NCI-H446 (cell line): ENCODE measurements at places on chromosomes 7 and 10.
A peak's percentile ranks its signal among the peaks of the same experiment; 100 is the strongest.

DNA sequence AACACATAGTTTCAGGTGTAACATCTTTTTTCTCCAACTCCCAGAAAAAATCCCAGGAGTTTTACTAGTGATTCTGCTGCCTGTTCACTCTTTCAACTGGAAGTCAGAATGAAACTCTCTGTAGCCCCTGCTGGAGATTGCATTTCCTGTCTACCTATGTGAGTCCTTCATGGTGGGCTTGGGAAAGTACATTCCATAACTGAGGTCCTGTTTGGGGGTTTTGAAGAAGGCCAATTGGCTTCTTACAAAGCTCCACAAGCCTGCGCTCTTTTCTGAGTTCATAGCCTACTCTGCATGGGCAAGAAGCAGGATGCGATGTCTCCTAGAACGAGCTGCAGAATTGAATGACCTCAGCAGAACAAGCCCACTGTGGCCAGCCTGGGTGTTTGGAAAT lies 86.7 kb downstream of the LYZL2 start:
- no peak for DNase-seq

- no peak for DNase-seq
Measured at GRCh38 chr7:13984831-13985685, 4.4 kb downstream of the ETV1 start.

DNA sequence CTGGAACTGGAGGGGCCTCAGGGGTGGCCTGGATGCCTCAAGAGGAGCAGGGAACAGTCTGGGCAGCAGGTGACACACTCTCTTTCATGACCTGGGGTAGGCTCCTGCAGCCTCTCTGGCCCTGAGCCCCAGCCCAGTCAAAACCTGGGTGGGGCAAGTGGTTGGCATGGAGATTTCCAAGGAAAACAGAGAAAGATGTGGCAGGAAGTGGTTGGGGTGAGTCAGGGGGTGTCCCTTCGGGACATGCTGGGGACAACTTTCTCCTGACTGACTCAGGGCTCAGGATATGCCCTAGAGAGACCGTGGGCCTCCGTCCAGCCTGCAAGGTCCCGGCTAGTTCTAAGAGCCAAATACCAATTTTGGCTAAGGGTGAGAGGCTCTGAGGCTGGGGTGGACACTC lies 2.9 kb downstream of the AQP1 start:
- DNase-seq: no peak

DNA sequence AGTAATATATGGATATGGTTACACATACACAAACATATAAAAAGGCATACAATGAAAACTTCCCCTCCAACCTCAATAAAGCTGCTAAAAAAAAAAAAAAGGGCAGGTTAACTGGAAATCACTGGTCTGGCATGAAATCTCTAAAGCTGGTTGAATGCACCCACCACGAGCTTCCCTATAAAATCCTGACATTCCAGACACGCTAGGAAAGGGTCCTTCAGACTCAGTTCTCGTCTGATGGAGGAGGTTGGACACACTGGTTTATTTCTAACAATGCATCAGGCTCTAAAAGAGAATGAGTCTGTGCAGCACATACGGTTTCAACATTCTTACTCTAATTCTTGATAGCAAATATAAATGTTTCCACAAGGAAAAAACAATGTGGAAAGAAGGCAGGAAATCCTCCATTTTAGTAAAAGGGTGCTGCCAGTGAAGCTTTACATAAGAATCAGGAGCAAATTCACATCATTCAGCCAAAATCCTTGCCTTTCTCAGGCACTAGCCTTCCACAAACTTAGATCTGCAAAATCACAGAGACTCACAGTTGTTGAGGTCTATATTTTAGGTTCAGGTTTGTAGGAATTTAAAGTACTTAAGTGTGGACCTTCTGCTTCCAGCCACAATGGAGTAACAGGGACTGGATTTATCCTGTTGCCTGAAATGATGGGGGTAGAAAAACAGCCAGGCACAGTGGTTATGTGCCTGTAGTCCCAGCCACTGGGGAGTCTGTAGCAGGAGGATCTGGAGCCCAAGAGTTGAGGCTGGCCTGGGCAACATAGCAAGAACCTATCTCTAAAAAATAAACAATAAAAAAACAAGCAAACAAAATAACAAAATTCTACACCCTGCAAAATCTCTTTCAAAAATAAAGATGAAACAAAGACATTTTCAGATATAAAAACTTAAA lies 73.5 kb downstream of the CYTH3 start:
- DNase-seq: no peak

- no peak for DNase-seq
Measured at GRCh38 chr10:120355425-120355824, 101.6 kb upstream of the PLPP4 start.

DNA sequence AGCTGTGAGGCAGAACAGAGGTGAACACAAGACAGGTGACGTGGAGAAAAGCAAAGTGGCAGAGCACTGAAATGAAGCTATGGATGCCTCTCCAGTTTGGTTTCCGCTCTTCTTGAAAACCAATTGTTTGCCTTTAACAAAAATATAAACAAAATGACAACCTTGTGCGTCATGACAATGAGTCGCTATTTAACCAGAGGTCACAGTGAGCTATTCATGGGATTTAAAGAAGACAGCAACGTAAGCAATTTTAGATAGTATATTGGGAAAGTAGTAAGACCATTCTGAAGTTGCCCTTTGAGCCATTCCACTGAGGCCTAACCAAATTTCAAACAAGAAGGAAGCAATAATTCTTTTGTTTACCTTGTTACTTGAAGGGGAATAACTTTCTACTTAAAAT lies 15.2 kb upstream of the LRRTM3 start:
- DNase-seq: no peak

DNA sequence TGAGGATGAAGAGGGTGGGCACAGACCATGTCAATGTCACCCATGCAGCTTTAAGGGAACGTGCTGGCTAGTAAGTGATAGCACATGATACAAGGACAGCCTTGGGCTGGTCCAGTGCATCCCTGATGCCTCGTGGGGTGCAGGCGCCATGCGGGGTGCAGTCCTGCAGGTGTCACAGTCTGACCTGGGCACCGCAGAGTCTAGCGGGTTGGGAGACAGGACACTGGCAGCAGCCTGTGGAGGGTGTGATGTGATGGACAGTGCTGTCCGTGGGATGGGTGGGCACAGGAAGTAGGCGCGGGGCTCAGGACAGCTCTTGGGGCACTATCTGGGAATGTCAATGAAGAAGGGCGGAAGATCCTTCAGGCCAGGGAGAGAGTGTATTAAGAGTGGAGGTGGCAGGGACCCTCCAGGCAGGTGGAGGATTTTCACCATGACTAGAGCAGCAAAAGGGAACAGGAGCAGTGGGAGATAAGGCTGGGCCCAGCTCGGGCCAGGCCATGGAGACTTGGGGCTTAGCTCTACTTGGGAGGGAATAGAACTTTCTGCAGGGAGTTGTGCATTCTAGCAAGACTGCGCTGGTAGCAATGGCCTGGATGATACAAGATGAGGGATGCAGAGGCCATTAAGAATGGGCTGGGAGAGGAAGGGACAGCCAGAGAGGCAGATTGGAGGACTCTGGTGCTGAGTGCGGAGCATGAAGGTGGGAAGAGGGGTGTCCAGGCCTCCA lies 122.5 kb downstream of the PTPN20 start:
- no peak for DNase-seq

- DNase-seq: no peak
Measured at GRCh38 chr10:95411635-95412034, 120.8 kb upstream of the PDLIM1 start.

- DNase-seq: no peak
Measured at GRCh38 chr7:46004965-46005364, 83.9 kb upstream of the IGFBP3 start.

DNA sequence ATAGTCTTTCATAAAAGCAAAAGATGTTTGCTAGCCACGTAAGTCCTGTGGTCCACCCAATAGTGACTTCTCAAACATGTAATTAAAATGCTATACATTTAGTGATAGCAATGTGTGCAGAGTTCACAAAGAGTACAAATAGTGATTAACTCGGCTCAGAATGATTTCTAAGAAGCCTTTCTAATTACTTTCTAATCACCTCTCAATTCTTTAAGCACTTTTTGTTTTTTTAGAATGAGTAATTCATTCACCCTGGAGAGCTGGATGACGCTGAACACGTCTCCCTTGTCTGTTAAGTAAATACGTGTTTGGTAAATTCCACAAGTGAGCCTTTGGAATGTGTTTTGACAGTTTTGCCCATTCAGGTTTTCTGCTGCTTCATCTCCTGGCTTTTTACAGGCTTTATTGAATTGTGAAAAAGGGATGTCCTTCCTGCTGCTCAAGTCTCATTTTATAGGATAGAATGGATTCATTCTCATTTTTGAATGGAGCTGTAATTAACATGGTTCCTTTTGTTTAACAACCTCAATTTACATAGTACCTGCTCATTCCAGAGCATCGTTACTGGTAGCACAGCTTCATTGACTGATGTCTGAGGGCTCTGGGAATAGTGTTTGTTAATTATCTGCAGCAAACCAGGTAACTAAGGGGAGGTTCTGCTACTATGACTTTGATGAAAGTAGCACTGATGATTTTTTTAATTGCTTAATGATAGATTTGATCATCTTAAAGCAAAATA lies 212.1 kb downstream of the VTI1A start:
- DNase-seq: no peak

- no peak for DNase-seq
Measured at GRCh38 chr7:16668049-16668858, 22.3 kb downstream of the BZW2 start.

DNA sequence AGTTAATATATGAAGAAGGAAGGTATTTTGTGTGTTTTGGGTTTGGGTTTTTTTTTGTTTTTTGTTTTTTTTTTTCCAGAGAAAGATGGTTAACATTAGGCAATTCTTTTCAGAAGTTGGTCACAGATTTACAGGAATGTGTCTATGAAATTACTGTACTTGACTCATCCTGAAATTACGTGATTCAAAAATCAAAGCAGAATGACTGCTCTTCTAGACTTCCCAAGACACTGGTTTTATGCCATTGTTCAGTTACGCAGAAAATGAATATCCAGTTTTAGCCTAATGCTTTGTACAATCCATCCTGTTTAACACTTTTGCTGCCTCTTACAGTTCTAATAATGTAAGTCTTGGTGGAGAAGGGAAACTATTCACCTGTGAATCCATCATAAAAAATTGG lies 39.7 kb upstream of the CELF2 start:
- no peak for DNase-seq

GRCh38 chr10:15258255-15258654 lies 89.8 kb upstream of the NMT2 start:
- DNase-seq: no peak

GRCh38 chr7:8724080-8724718 lies 290.8 kb downstream of the NXPH1 start:
- DNase-seq: peak; percentile 52

DNA sequence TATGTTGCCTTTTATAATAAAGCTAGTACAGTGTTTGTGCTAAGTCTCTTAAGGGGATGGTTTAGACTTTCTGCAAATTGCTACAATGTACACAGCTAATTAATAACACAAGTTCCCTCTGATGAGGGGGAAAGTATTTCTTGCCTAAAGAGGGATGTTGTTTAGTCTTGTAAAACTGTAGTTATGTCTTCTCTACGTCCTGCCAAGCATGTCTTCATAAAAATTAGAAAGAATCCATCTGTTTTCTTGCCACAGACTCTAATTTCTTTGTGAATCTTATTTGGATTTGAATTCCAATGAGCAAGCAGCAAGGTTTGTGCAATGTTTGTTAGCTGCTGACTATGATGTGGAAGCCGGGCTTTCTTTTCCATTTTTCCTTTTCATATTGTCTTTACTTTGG lies 28.2 kb downstream of the ADARB2 start:
- DNase-seq: no peak

GRCh38 chr10:87547734-87548311 lies 43.1 kb downstream of the MINPP1 start:
- no peak for DNase-seq

GRCh38 chr10:9596368-9596920 lies 1421.2 kb upstream of the CELF2 start:
- DNase-seq: no peak

GRCh38 chr10:110584006-110584405 lies 16.5 kb downstream of the SMC3 start:
- no peak for DNase-seq

DNA sequence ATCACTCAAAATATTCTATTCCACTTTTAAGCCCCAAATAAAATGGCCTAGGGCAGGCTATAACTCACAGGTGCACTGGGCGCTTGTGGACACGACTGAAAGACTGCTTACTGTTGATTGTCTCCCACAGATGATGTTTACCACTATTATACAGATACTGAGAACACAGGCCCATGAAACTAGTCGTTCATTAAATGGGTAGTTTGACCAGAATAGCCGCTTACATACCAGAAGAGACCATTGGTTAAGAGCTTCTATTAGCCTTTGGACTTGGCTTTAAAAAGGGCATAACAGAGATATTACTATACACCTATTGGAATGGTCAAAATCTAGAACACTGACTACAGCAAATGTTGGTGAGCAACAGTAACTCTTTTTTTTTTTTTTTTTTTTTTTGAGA lies 4.3 kb downstream of the CCDC6 start:
- no peak for DNase-seq

DNA sequence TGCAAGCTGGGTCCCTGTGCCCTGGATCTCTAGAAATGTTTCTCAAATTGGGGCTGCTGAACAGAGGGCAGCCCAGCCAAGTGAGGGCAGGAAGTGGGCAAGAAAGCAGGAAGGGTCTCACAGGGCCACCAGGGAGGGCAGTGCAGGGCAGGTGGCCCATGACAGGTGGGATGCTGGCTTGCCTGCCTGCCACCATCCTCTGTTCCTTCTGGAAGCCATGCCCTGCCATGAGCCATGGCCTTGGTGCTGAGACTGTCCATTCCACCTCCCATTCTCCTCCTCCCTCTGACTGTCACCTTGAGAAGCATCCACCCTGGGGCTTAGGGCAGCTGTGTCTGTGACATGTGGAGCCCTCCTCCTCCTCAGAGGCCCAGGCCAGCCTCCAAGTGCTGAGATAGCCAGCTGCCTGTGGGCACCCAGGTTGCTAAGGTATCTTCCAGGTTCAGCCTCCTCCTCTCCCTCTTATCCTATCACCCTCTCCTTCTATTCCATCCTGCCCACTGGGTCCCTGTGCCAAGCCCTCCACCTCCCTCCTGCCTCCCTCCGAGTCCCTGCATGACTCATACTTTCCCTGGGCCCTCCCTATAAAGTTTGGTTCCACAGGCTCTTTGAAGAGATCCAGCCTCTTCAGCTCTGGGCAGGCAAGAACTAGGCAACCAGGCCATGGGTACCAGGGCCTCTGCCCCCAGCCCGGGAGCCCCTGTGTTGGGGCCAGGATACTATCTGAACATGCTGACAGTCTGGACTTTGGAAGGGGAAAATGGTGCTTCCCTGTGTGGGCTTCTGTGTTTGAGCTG lies 1.3 kb downstream of the VSIR start:
- DNase-seq: no peak
